AG04449 (cell line): ENCODE measurements at places on chromosomes 1 and 21.

- no peak for DNase-seq
Measured at GRCh38 chr21:25281134-25281533, 326.1 kb downstream of the MRPL39 start.

DNA sequence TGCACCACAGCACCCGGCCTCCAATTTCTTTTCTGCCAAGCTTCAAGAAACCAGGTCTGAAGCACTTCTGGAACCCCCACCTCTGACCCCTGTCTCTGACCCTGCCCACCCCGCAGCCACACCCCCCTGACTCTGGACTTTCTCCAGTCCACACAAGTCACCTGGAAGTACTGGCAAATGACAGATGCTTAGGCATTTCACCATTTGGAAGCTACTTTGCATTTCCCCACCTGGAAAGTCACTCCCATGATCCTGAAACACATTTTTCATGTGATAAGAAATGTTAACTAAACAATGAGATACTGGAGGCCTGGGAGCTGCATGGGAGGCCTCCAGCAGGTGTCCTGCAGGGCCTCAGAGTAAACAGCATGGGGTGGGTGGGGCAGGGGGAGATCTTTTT, 45.7 kb downstream of the NTPCR start:
- no peak for DNase-seq

GRCh38 chr1:193417403-193417802, 231.0 kb upstream of the B3GALT2 start:
- no peak for DNase-seq

GRCh38 chr1:108685529-108685928, 6.6 kb upstream of the PRPF38B start:
- no peak for DNase-seq

GRCh38 chr1:13478692-13479091, 35.1 kb downstream of the LRRC38 start:
- no peak for DNase-seq

- DNase-seq: no peak
Measured at GRCh38 chr1:111476761-111477309, 3.1 kb downstream of the C1orf162 start.

DNA sequence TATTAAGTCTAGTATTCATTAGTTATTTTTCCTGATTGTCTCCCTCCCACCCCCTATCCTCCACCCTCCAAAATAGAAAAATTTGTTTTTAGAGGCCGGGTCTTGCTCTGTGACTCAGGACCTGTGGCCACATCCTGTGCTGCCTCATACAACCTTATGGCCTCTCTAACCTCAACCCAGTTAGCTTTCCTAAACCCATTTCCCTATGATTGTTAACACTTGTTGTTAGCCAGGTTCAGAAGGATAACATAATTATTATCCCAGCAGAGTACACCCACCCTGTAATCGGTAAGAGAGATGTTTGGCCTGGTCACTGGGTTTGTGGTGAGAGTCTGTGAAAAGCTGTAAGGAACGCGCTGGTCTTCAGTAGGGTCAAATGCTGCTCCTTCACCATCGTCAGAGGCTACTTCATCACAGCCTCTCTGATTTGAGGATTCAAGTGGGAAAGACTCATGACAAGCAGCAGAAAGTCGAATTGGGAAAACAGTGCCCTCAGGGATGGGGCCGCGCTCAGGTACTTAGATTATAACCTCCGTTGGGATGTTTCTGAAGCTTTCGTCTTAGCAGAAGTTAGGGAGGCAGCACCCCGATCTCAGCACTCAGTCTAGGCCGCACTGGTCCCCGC, 35.9 kb upstream of the HMGN1 start:
- no peak for DNase-seq

GRCh38 chr1:94925561-94926125, 1.3 kb downstream of the CNN3 start:
- peak; percentile 54 for DNase-seq

DNA sequence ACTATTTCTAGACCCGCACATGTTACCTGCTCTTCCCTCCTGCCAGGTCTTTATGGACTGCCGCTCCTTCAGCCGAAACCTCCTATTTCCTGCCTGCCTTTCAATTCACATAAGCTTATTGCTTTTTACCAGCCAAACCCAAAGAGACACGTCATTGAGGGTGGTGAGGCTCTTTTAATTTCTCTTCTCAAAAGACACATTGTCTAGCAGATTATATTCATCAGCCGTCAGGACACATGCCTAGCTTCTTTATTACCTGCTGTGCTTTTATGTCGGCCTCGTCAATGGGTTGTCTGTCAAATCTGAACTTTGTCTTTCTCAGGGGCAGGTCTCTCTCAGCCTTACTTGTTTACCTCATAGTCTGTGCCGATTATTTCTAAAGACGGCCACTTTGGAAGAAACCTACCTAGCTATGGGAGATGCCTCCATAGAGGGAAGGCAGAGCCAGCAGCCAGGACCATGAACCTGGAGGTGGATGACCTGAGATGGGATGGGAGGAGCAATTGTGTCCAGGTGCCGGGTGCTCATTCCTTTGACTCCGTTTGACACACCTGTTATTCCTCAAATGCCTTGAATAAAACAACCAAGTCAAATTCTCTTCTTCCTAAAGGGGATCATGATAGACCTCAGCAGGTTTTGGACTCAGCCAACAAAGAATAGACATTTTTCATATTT, 42.0 kb downstream of the ZBTB18 start:
- DNase-seq: no peak

DNA sequence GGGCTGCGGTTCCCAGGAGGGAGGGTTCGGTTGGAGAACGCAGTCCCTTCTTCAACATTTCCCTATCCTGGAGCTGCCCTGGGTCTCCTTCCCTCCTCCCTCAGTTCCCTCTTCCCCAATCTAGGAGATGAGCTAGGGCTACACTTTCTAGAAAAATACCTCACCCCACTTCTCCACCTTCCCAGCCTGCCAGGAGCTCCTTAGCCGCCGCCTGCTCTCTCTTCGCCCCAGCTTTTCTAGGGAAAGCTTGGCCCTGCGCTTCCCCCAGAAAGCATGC, 488 bp upstream of the ADAMTS1 start:
- no peak for DNase-seq

GRCh38 chr1:146035048-146035423, 13.5 kb upstream of the HJV start:
- no peak for DNase-seq

DNA sequence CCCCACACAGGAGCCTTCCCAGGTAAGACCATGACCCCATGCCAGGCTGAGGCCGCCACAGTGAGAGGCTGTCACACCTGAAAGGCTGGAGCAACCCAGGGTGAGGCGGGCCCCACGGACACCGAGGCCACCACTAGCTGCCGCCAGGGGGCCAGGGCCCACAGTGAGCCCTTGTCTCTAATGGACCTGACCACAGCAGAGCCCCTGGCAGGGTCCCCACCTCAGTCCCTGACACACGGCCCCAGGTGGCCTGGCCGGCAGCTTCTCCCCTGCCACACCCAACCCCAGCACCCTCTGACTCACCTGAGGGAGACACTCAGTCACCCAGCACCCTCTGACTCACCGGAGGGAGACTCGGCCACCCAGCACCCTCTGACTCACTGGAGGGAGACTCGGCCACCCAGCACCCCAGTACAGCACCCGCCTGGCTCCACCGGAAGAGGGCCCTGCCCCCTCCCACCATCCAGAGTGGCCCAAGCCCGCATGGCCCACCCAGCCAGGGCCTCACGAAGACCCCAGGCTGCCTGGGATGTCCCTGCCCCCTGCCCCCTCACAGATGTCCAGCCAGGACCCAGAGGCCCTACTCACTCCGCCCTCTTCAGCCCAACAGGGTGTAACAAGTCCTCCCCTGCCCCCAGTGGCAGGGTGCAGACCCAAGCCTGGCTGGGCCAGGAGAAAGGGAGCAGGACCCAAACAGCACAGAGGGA, 4.4 kb downstream of the DVL1 start:
- no peak for DNase-seq

- no peak for DNase-seq
Measured at GRCh38 chr1:165616054-165616612, 14.9 kb upstream of the MGST3 start.

DNA sequence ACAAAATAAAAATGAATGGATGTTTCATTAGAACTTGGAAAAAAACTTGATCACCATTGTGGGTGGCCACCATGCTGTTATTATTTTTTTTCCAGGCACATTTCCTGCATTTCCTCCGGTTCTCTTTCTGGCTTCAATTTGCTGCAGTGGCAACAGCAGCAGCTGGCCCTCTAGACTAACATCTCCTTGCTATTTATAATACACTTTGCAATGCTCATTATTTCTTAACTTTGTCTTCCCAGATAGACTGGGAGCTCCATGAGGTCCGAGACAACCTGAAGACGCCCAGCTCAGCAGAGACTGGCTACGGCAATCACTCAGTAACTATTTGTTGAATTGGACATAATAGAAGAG, 53.4 kb upstream of the ATP5PO start:
- no peak for DNase-seq

- no peak for DNase-seq
Measured at GRCh38 chr1:147245129-147245528, 2.6 kb downstream of the CHD1L start.

DNA sequence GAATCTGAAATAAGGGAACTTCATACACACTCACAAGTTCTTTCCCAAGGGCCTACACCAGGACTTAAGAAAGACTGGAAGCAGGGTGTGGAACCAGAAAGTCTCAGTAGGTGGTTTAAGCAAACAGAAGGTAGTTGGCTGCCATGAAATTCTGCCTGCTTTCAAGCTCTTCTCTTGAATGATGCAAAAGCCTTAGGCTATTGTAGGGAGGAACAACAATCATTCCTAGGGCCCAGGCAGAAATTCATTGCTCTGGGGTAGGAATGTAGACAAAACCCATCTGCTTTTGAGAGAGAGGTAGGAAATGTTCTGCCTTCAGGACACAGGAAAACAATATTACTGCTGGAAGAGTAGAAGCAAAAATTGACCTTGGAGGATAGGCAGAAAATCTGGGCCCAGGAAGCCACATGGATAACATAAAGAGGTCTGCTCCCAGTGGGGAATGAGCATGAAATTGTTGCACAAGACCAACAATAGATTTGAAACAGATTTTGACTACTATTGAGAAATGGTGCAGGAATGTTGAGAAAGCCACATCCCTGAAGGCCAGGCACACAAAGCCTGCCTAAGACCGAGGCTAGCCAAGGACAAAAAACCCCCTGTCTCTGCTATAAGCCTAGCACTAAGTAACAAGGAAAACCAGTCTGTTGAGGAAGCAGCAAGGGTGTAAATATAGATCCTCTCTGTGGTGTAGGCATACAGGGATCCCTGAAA, 22.7 kb upstream of the SFT2D2 start:
- DNase-seq: peak; percentile 51

DNA sequence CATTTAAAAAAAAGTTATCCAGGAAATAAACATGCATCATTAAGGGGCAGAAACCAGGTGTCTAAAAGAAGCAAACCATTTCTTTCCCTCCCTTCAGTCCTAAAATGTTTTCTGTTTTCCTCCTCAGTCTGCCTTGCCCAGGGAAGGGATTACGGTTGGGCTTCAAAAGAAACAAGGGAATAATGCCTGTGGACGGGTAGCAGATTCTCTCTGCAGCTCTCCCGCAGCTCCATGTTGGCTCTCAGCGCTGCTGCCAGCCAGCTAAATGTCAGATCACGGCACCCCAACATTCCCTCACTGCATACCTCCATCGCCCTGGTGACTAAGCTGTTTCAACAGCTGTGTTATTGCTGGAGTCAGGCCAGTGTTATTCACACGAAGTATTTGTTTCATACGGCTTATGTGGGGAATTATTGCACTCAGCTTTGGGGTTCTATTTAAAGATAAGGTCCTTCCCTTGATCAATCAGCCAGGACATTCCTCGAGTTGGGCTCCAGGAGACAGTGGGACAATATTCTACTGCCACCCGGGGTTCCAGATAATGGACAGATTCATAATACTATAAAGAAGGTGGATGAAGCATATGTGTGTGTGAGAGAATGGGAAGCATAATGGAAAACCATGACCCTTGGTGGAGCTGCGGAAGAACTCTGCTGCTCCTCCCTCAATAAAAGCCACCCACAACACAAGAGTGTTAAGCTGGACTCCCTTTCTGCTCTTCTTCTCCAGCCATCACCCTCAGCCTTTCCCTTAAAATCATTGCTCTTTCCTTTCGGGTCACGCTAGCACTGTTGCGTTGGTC, 58.2 kb downstream of the WLS start:
- DNase-seq: peak; percentile 88

DNA sequence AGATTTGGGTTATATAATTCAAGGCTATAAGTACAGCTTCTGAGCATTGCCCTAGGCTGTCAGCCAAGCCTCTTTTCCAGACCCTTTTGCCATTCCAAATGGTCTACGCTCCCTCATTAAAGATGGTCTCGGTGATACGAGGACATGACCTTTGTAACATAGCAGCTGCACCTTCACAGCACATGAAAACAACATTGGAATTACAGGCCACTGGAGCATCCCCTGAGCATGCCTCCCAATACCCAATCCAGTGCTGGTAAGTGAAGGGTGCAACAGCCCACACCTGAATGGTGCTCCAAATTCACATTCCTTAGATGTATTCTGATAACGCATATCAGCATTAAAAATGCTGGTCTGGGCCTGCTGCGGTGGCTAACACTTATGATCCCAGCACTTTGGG, 20.1 kb upstream of the PTPRF start:
- DNase-seq: no peak

DNA sequence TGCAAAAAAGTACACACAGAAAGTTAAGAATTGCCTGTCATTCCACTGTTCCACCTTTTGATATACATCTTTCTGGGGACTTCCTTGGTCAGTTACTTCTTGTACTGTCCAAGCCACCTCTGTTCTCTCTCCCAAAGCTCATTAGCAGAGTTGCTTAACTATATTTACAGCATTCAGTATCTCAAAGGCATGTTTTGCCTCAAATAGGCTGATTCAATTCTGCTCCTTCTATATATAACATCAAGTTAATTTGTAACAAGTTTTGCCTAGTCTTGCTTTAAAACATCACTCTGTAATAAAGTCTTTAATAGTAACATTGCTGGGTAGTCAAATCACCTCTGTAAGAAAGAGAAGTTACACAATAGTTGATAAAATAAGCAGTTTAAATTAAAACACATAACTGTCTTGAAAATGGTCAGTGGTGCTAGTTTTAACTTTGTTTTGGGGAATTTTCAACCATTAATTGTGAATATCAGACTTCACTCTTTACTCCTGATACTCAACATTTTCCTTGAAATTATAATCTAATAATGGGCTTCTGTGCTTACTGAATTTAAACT, 35.7 kb downstream of the EDARADD start:
- DNase-seq: no peak

GRCh38 chr1:202810615-202811295, at the start of gene PCAT6:
Gene PCAT6 (plus strand): TSS chr1:202810954.
- peak; percentile 78 for DNase-seq

DNA sequence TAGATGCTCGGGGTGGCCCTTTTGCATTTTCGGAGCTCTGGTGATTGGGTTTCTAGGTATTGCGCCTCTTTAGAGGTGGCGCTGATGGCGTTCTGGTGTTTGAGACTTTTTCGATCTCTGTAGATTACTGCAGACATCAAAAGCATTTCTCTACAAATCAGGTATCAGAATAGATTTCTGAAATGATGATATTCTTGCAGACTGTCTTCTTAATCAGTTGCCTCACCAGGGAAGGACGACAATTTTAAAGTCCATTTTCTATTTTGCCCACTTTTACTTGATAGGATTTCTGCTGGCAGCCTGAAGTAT, 65.2 kb upstream of the VAMP3 start:
- no peak for DNase-seq

- DNase-seq: no peak
Measured at GRCh38 chr1:16043521-16043920, at the start of gene CLCNKB. Gene CLCNKB (plus strand): TSS chr1:16043782. CDS start chr1:16044493, 711 bp downstream.

GRCh38 chr1:30681782-30682181, 41.6 kb downstream of the MATN1 start:
- DNase-seq: no peak
